C1 segment of cervical spinal cord (tissue), 14 donors: ENCODE measurements at places on chromosomes 12 and 14.

GRCh38 chr12:24226745-24227350 is 277.4 kb upstream of the SOX5 start:
- no peak for DNase-seq

GRCh38 chr14:68586896-68587751 is 205.7 kb downstream of the ZFP36L1 start:
- DNase-seq, result no peak

DNA sequence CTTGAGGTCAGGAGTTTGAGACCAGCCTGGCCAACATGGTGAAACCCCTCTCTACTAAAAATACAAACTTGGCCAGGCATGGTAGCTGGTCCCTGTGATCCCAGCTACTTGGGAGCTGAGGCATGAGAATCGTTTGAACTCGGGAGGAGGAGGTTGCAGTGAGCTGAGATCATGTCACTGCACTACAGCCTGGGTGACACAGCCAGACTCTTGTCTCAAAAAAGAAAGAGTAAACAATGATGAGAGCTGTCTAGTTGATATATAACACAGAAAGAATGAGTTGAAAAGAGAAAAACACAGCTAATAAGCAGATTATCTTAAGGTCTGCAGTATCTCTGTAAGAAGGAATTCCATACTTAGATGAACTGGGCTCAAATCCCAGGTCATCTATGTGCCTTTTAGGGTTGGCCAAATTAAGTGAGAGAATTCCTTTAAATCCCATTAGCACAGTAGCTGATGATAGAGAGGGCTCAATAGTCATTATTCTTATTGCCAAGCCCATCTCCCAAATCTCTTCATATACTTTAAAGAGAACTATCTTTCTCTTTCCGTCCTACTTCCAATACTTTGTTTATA is 31.1 kb upstream of the STRAP start:
- no peak for DNase-seq

DNA sequence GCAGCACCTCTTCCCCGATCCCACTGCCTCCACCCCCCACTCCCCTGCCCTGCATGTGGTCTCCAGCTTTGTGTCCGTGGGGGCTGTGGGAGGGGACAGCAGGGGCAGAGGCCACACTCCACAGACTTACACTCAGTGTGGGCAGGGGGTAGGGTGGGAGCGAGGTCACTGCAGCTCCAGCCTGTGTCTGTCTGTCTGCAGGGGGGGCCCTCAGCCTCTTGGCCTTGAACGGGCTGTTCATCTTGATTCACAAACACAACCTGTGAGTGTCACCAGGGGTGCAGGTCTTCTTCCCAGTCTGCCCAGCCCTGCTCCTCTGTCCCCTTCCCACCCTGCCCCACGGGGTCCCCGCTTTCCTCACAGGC is 6.5 kb downstream of the NOC4L start:
- no peak for DNase-seq

DNA sequence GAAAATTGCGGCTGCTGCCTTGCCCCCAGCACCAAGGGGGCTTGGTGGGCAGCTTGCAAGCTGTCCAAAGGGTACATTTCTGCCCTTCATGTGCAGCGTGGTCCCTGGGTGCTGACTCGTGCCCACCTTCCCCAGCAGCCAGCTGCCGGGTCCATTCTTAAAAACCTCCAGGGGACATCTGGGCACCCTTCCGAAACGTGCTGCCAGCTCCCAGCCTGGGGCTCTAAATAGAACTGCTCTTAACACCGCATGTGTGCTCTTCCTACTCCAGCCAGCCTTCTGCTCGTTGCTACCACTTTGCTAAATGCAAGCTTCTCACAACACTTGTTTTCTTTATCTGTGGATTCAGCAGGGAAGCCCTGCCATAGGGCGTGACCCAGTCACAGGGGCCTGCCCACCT is 66.0 kb downstream of the RIMBP2 start:
- DNase-seq, result no peak

- DNase-seq, result no peak
Observed at GRCh38 chr14:51963286-51963685, 26.1 kb upstream of the RTRAF start.
